ENCODE measurements at places on chromosomes 6 and 20. TPM values are rescaled to one million over a fixed set of nuclear protein-coding genes. Genes with fewer than 3 reads are reported as not detected.

The KIAA0408 gene
- 16.9 TPM for total RNA-seq

The TXLNB gene
- not detected for total RNA-seq

- no peak overlapping the region for H3K27ac ChIP-seq
- H3K4me1 ChIP-seq: no peaks in the 10 kb centered on the region
- no peak overlapping the region for H3K4me3 ChIP-seq
- peaks cover 44% of the 10 kb centered on the region for H3K27me3 ChIP-seq
Observed at GRCh38 chr6:5085648-5086293, 630 bp downstream of the PPP1R3G start.

DNA sequence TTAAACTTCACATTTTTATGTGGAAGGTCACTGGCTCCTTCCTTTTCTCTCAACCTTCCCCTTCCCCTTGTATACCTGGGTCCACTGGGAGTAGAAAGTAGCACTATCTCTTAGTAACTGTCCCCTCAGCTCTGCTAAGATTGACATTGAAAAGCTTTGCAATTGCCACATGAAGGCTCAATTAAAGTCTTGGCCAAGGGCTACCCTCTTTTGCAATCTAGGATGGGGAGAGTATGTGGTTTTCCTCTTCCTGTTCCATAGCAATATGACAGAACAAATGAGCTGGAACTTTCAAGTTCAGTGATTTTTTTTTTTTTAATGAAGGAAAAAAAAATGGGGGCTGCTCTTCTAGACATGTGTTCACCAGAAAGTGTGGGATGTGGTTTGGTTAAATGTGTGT is 37.1 kb downstream of the PROKR2 start:
- H3K4me1 ChIP-seq: no peaks in the 10 kb centered on the region
- no peak overlapping the region for H3K4me3 ChIP-seq
- H3K36me3 ChIP-seq: no peaks in the 10 kb centered on the region
